ENCODE measurements at places on chromosomes 3 and 15.
A peak's percentile ranks its signal among the peaks of the same experiment; 100 is the strongest.

DNA sequence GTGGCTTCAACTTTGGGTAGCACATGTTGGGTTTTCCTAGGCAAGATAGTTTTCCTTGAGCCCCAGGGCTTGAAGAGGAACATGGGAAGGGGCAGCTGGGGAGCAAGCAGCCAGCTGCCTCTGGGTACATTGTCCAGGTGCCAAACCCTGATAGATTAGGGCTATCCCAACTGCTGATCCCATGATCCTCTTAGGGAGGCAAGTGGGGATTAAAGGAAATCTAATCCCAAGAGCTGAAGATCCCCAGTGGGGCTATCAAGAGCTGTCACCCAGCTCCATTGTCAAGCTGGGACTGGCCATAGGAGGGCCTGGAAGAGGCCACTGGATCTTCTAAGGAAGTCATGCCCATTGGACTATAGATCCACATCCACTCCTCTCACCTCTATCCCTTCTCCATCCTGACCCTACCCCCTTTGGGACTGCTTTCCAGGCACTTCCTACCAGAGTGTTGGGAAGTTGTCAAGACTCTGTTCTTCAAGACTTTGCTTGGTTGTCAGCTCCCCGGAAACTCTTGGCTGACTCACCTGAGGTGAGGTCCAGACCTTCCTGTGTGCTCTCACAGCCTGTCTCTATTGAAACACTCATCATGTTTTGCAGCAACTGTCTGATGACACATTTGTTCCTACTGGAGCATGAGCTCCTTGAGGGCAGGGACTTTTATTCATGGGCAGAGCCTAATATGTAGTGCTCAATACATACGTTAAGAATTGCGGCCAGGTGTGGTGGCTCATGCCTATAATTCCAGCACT lies 5.9 kb downstream of the CAMK2N2 start:
- DNase-seq: no peak

- DNase-seq: no peak
Measured at GRCh38 chr3:40130721-40131120, 178.8 kb upstream of the EIF1B start.

DNA sequence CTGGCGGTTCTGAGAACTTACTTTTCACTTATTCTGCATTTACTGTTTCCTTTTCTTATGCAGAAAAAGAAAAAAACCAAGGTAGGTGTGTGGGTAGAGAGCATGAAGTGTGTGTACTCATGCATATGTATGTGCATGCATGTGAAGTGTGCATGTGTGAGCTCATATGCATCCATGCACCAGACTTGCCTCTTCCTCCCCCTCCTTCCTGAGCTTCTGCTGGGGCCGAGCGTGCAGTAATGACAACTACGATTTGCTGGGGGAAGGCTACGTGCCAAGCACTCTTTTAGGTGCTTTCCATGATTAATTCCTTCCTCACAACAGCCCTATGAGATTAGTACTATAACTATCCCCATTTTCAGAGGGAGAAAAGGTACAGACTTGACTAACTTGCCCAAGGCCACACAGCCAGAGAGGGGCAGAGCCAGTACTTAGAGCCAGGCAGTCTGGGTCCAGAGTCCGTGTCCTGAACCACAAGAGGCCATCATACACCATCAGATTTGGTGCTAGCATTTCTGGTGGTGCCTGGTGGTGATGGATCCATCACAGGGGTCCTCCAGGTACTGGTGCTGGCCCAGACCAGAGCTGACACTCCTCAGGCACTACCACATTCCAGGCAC lies 46.7 kb downstream of the CAPN3 start:
- no peak for DNase-seq

- DNase-seq: no peak
Measured at GRCh38 chr15:46265664-46266347, 631.0 kb downstream of the SQOR start.

GRCh38 chr15:43251871-43252250 lies 14.9 kb downstream of the TGM5 start:
- no peak for DNase-seq

- no peak for DNase-seq
Measured at GRCh38 chr3:178109691-178110090, 426.5 kb upstream of the KCNMB2 start.

- DNase-seq: no peak
Measured at GRCh38 chr3:39254806-39255449, 24.9 kb downstream of the CX3CR1 start.

GRCh38 chr3:69178838-69179739 lies 56.7 kb upstream of the LMOD3 start:
- no peak for DNase-seq

- DNase-seq: no peak
Measured at GRCh38 chr3:123202451-123202850, 708 bp downstream of the SEC22A start.

GRCh38 chr3:47108546-47108945 lies 55.4 kb downstream of the SETD2 start:
- no peak for DNase-seq

- DNase-seq: peak; percentile 84
Measured at GRCh38 chr15:78415284-78415683, 22.7 kb upstream of the IREB2 start.

DNA sequence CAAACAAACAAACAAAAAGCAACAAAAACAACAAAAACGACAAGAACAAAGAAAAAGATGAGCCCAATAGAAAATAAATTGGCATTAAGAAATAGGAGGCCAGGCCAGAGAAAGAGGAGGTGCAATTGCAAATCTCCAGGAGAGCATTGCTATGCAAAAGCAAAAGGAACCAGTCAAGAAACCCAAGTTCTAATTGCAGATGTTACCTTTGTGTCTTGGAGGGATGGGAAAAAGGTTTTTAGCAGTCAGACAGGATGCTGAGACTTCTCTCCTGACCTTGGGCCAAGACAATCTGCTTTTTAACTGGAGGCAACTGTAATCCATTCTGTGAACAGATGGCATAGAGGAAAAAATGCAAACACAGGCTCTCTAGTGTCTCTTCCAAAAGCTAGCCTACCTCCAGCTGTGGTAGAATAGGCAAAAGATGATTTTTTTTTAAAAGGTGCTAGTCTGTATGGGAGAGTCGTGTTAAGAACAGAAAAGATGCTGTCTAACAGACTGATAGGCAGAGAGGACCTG lies 56.4 kb downstream of the LSAMP start:
- DNase-seq: peak; percentile 24

DNA sequence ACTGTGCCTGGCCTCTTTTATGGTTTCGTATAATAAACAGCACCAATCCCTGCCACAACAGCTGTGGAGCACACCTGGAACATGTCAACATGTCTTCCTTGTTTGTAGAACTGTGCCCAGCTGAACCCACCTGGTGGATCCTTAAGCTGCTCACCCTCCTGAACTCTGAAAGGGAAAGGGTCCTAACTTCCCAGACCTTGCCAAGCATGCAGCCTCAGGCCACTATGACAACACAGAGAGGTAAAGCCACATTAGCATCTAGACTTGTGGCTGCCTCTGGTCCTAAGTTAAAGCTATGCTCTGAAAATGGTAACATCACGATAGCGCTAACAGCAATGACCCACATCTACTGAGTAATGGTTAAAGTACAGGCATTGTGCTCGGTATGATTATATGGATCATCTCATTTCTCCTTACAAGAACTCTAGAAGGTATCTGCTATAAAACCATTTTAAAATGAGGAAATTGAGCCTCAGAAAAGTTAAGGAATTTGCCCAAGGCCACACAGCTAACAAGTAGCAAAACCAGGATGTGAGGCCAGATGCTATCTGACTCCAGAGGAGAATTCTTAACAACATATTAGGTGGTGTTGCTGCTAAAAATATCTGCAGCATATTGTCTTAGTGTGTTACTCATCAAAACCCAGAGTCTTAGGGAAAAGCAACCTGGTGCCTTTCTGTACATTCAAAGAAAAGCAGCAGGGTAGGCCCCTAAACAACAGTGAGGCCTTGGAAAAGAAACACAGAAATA lies 23.1 kb upstream of the HERC1 start:
- DNase-seq: no peak

DNA sequence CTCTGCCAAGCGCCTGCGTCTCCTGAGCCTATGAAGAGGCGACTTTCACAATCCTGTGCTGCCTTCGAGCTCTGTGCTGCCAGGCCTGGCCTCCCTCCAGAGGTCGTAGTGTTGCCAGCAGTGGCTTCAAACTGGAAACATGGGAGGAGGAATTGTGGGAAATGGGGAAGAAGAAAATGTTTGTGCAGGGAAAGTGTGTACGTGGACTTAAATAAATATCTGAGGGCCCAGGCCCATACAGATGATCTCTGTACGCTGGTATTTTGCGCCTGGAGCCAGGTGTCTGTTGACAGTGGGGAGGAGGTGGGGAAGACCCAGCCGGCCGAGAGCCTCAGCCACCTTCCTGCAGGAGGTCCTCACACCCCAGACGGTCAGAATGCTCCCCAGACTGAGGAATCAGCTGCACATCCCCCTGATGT lies 44.6 kb downstream of the ZBTB38 start:
- peak; percentile 83 for DNase-seq

GRCh38 chr3:170599091-170599490 lies 13.2 kb upstream of the SLC7A14 start:
- DNase-seq: no peak

DNA sequence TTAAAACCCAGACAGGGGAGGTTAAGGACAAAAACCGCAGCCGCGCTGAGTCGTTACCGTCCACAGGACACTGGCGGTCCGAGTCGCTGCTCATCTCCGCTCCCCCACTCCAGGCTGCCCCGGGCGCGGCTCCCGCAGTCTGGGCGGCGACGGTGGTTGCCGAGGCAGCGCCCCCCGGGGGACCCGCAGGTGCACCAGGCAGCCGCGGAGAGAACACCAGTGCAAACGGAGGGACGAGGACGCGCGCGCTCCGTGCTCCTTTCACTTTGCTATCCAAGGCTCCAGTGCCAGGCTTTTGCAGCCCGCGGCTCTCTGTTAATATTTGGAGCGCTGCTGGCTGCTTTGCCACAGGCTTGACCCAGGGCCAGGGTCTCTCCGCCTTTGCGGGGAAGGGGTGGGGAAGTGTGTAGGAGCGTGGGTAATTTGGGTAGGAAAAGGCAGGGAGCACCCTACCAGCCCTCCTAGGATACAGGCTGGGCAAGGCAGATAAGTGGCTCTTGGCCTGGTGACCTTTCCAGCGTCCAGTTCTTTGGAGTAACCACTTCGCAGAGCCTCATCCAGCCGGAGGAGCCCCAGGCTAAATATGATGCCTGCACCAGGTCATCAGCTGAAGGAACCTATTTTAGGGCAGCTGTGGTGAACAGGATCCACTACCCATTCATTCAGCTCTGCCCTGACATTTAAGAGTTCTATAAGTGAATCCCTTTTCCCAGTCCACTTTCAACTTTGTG lies at the start of gene GADL1:
GADL1 (minus strand) TSS at position 141 of the 731 bp plus-strand sequence; CDS start at position 94, 47 bp downstream.
- DNase-seq: peak; percentile 86

DNA sequence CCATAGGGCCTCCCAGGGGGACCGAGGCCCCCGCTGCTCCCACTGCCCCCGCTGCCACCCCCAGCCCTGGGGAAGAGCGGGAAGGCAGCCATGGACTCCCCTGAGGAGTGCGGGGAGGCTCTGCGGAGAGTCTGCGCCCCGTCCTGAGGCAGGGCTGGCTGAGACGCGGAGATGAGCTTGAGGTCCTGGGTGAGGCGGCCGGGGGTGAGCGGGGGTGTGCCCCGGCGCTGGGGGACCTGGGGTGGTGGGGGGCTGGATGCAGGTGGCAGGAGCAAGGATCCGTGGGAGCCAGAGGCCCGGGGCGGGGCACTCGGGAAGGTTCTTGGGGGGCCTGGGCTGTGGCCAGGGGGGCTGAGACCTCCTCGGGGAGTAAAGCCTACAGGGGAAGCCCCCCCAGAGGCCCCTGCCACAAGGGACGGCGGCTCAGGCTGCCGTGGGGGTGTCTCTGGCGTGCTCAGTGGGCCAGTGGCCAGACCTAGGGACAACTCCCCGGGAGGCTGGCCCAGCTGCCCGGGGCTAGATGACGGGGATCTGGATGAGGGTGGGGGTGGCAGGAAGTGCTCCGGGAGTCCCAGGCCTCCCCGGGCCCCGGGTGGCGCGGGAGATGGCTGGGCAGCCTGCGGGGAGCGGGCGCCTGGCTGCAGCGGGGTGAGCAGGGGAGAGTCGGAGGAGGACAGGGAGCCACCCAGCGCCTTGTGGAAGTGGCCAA lies 45.9 kb downstream of the HCN4 start:
- DNase-seq: no peak

DNA sequence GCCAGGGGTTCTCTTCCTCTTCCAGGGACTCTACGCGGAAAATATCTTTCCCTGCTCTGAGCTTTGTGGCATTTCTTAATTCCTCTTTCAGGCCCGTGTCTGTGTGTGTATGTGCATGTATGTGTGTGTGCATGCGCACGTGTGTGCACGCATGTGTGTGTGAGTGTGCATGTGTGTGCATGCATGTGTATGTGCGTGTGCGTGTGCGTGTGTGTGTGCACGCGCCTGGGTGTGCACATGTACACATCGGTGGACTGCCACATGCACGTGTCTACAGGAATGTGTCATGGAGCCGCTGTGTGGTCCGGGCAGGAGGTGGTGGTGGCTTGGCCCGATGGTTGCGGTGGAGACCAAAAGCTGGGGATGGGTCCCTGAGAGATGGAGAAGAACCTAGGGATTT lies 133.0 kb downstream of the FBLN2 start:
- DNase-seq: no peak

GRCh38 chr3:117393119-117393518 lies 683.5 kb downstream of the TUSC7 start:
- no peak for DNase-seq

GRCh38 chr3:95334461-95334860 lies 1271.6 kb downstream of the NSUN3 start:
- no peak for DNase-seq

DNA sequence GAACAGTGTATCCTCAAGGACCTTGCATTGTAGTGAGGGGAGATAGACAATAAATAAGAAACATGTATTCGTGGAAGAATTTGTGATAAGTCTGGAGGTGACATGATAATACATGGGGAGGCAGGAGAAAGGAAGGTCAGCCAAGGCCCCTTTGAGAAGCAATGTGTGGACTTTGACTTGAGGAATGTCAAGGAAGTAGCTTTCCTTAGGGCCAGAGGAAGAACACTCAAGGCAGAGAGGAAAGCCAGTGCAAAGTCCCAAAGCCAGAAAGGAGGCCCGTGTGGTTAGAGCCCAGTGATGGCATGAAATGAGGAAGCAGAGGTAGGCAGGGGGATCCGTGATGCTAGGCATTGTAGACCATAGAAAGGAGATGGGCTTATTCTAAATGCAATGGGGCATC lies 192.2 kb downstream of the NR1D2 start:
- DNase-seq: no peak

DNA sequence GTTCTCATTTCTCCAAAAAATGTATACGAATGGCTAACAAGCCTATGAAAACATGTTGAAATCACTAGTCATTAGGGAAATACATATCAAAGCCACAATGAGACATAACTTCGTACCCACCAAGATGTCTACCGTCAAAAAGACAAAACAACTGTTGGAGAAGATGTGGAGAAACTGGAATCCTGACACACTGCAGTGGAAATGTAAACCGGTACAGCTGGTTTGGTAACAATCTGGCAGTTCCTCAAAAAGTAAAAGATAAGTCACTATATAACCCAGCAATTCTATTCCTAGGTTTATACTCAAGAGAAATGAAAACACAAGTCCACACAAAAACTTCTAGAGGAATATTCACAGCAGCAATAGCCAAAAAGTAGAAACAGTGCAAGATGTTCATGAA lies 7.0 kb downstream of the SCAPER start:
- no peak for DNase-seq

All from NCI-H2081 (cell line).